ENCODE measurements at places on chromosomes 7 and 10.

DNA sequence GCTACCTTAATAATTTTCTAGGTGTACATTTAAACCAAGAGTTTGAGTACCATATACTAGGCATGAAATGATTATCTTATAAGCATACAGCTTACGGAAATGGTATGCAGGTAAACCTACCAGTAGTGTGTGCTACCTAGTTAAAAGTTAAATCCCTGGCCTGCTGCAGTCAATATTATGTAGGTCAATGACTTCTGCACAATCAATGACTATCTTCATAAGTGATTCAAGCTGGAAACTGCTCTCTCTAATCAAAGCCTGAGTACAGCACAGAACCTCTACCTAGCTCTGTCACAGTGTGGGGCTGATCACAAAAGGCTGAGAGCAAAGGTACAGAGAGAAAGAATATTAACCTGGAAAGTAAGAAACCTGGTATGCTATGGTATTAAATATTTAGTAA lies 733.7 kb downstream of the PCDH15 start:
- DNase-seq: no peak

DNA sequence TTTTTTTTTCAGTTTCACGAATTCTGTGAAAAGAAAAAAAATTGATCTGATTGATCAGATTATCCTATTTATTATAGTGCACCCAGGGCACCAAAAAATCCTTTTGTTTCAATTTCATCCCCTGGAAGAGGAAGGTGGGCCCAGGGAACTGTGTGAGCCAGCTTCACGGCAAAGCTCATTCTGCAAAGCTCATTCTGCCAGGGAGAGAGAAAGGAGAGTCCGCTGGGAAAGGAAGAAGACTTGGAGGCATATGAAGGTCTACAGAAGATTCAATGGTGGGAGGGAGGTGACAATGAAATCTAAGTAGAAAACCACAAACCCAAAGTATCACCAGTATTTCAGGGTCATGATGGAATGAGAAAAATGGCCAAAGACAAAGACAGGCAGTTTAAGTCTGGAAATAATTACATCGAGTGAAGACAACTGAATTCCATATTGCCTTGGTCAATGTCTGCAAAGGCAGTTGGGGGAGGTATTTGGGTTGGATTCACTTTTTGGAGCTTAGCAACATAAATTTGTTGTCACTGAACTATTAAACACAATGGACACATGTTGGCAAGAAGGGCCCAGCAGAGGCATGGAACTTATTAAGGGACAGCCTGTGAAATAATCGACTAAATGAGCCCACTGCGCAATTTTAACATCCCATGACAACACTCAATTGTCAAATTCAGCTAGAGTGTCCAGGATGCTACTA lies 587.8 kb upstream of the MKI67 start:
- no peak for DNase-seq

DNA sequence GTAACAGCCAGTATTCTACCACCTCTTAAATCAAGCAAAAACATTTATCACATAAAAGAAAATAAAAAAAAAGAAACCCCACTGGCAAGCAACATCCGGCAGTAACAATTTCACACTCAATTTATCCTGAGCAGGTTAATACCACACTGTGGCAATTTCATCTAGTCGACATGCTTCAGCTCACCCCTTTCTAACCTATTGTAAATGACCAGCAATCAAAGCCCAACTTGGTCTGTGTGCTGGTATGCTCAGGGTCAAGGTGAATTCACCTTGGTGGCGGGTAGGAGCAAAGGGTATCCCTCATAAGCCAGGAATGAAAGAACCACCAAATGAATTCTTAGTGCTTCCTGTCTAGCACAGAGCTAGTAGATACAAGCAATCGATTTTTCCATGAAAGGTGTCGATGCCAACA lies 109.1 kb upstream of the AFAP1L2 start:
- no peak for DNase-seq

GRCh38 chr7:150891740-150892139 lies 39.4 kb downstream of the AOC1 start:
- no peak for DNase-seq

DNA sequence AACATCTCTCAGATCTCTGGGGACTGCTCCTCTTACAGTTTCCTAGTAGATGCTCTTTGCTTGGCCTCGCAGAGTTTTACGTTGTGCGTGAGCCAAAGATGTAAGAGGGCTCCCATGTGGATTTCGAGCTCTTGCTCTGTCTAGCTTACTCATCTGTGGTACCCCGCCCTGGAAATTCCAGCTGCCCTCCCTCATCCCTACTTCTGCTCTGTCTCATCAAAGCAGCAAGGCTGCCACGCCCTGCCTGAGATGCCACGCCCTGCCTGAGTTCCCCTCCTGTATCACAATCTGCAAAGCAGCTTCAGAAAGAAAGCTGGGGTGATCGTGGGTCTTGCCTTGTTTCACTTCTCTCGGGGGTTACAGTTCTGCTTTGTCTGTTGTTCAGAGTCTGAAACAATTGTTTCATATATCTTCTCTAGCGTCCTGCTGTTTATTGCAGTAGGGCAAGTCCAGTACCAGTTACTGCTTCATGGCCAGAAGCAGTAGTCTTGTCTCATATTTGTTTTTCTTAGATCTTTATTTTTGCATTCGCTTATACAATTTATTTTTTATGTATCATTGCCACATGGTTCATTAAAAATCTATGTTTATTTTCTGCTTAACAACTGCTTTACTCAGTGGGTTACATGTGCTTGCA lies 36.1 kb upstream of the CCNY start:
- no peak for DNase-seq

DNA sequence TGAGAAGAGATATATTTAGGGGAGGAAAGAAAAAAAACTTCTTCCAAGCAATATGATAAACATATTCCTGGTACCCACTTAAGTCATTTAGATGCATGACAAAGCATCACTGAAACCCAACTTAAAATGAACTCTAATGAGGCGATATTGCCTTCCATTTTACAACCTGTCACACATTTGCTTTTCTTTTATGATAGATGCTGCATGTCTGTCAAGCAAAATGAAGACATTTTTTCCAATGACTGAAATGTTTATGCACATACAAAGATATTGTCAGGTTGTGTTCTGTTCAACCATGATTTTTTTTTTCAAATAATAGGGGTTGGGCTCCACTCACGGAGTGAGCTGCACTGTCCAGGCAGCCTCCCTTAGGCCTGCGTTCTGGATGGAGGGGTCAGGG lies 894.4 kb downstream of the SORCS3 start:
- no peak for DNase-seq

- DNase-seq: no peak
Measured at GRCh38 chr10:88901206-88901983, 21.4 kb downstream of the STAMBPL1 start.

DNA sequence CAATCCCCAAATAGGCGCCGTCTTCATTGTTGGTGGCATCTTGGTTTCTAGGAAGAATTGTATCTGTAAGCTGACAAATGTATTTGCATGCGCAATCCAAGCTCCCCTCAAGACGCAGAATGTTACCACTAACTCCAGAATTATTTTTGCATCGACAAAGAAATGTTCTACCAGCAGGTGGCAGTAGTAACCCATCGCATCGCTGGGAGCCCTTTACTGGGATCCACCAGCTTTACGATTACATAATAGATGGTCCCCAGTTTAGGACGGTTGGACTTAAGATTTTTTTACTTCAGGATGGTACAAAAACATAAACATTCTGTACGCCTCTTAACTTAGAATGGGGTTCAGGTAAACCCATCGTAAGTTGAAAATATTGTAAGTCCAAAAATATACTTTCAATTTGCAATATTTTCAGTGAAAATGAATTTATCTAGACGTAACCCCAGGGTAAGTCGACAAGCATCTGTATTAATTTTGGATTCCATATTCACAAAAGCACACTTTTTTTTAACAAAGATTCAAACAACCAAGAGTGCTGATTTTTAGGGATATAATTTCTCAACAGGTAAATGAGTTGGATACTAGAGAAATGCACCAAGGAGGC lies 114.0 kb upstream of the COBL start:
- DNase-seq: peak; percentile 43

DNA sequence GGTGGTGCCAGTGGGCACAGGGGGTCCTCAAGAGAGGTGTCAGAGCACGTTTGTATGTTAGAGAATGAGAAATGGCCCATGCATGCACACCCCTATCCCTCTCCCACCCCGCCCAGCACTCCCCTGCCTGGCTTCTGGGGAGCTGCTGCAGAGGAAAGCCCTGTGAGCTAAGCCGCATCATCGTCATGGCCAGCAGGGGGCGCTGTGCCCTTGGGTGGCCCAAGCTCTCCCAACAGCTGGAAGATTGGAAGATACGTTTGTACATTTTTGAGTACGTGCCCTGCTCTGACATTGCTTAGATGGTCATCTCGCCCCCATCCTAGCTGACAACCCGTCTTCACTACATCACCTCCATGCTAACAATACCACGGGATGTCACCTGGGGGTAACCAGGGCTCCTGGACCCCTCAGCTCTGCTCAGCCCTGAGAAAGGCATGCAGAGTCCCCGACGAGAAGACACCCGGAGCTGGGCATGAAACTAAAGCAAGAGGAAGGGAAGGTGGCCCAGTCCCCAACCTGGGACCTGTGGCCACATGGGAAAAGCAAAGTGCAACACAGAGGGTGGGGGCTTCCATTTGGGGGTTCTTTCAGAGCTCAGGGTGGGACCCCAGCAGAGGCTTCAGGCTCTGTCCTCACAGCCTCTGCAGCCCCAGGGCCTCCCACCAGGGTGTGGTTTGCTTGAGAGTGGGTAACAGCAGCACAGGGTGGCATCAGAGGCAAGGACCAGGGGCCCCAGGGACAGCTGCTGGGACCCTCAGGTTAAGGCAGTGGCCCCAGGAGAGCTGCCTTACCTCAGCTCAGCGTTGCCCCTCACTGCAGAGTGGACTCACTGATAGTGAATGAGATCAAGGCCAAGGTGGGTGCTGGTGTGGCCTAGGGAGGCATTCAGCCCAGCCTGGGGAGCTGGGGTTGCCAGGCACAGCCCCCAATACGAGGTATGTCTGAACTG lies 136.6 kb downstream of the PTPN20 start:
- DNase-seq: peak; percentile 48

GRCh38 chr7:77269360-77270093 lies 69.9 kb upstream of the FGL2 start:
- no peak for DNase-seq

DNA sequence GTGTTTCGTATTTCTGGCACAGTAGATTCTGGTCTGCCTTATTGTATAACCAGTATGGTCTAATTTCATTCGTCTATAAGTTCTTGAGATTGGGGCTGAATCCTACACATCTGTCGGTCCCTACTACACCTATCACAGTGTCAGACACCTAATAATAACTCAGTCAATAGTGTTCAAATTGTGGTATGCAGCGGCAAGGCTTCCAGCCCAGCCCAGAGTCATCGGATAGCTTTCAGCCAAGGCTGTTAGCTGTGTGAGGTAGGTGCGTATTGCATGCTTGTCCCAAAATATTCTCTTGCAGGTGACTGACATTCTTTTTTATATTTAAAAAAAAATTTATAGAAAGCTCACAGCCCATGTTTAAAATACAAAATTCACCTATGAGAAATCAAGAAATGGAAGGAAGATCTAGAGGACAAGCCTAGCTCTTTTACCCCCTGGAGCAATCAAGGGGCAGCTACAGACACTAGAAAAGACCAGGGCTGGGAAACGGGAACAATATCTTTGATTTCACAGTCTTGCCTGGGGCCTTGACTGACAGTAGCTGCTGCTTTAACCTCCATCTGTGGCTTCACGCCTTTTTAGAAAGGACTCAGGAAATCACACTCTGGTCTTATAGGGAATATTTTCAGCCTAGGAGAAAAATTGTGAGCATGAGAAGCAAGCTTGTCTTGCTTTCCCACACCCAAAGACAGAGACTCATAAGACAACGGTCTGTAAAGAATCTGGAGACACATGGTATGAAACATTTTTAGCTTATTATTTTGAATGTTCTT lies 9.5 kb upstream of the ASB4 start:
- no peak for DNase-seq

- DNase-seq: no peak
Measured at GRCh38 chr7:75534727-75535307, 42.7 kb downstream of the SPDYE5 start.

GRCh38 chr7:141754939-141755338 lies 9.0 kb upstream of the TAS2R3 start:
- DNase-seq: no peak

DNA sequence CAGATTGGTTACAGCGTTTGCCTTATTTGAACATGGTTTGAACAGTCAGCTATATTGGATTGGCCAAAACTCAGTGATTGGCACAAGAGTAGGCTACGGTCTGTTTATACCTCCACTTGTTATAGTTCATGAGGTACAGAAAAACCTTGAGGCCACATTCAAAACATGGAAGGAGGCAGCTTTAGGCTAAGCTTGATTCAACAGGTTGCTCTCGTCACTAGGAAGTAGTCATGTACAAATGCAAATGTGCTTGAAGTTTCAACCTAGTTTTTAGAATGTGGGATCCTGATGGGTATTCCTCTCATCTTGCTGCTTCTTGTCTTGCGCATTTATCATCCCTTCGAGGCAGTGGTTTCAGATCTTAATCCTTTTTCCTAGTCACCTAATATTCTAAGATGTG lies 132.1 kb downstream of the MGMT start:
- no peak for DNase-seq

DNA sequence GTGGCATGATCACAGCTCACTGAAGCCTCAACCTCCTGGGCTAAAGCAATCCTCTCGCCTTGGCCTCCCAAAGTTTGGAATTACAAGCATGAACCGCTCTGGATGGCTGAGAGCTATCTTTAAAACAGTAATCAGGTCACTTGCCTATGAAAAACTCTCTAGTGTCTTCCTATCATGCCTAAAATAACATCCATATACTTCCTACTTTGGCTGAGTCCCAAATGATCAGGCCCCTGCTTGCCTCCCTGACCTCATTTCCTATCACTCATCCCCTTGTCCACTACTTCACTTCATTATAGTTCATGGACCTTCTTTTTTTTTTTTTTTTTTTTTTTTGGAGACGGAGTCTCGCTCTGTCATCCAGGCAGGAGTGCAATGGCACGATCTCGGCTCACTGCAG lies 28.0 kb downstream of the SEPTIN7 start:
- DNase-seq: no peak

DNA sequence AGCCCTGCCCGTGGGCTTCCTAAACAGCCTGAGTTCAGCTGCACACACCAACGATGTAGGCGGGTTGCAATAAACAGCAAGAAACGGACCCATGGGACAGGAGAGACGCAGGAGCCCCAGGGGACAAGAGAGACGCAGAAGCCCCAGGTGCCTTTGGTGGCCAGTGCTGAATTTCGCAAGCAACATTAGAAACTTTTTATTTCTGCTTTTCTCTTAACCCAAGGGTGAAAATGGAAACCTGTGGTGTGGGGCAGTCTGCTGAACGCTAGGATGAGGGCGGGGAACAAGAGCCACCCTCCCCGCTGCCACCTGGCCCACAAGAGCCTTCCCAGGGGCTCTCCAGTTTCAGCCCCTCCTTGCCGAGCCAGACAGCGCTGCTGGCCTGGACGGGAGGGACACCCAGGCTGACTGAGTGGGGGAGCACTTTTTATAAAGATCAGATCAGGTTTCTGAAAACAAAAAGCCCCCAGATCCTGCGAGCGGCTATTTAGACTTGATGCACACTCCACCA lies 20.0 kb upstream of the GPR146 start:
- DNase-seq: peak; percentile 3

GRCh38 chr7:85479918-85480643 lies 293.2 kb upstream of the SEMA3D start:
- DNase-seq: no peak

Data from NCI-H1105 treated with DMSO at 0.1 percent for 48 hours (cell line).